NCI-H1092 (cell line): ENCODE measurements at places on chromosomes 11 and 22.

GRCh38 chr11:34624069-34624468 is 3.2 kb downstream of the EHF start:
- DNase-seq = no peak

GRCh38 chr11:131538322-131538721 is 167.9 kb downstream of the NTM start:
- DNase-seq = no peak

- no peak for DNase-seq
Measured at GRCh38 chr11:100994966-100995365, 134.6 kb downstream of the PGR start.

DNA sequence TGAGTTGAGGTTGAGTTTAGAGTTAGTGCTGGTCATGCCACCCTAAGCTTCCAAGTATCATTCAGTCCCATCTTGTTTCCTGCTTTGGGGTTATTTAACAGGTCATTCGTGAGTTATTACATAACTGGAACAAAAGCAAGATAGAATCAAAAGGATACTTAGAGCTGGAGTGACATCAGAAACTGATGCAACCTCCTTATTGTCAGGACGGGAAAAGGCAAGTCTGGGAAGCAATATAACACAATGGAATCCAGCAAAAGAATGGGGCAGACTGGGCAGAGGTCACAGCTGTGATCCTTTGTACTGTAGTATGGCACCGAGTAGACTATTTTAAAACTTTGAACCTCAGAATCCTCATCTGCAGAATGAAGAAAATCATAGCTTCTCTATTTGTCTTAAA is 4.4 kb upstream of the PRSS23 start:
- no peak for DNase-seq

DNA sequence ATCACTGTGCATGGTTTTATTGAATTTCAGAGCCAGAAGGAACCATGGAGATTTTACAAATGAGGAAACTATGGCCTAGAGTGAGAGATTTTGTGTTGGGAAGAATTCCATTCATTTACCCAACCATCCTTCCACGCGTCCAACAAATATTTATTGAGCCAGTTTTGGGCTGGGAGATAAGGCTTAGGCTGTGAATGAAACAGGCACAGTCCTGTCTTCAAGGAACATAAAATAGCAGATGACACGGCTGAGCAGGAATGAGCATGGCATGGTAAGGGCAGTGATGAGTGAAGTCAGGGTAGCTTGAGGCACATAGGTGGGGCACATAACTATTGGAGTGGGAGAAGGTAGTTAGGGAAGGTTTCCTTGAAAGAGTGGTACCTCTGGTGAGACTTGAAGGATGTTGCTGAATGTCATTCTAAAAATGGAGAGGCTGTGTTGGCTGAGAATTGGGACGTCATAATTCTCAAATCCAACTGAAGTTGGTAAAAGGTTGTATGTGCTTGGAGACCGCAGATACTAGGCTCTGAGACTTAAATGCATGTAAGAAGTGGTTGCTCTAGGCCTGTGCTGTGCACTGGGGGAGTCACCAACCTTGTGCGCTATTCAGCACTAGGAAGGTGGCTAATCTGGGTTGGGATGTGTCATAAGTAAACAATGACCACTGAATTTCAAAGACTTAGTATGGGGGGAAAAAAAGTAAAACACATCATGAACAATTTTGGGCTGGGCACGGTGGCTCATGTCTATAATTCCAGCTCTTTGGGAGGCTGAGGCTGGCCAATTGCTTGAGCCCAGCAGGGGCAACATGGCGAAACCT is 51.9 kb downstream of the TEAD1 start:
- no peak for DNase-seq

DNA sequence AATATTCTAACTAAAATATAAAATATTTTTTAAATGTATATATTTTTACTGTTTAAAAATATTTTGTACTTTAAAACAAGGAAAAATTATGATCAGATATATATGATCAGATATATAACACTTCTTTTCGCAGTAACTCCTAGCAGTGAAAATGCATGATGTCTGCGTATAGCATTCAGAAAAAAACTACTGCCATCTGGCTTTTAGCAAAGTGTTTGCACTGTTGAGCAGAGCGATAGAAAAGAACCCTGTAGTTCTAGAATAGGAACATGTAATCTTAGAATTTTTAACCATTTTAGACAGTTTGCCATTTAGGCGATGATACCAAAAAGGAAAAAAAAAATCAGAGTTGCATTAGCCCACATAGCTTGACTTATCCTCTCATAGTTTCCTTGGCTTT is 370.4 kb upstream of the ANO3 start:
- no peak for DNase-seq

GRCh38 chr11:111414267-111414931 is 35.3 kb upstream of the POU2AF1 start:
- DNase-seq = no peak
